ENCODE measurements at places on chromosomes 2 and 18. TPM values are rescaled to one million over a fixed set of nuclear protein-coding genes. Genes with fewer than 3 reads are reported as not detected.

SP140L gene
- polyA plus RNA-seq, result 11.7 TPM

ANKRD53 gene
- not detected for polyA plus RNA-seq

THSD7B gene
- not detected for polyA plus RNA-seq

DNA sequence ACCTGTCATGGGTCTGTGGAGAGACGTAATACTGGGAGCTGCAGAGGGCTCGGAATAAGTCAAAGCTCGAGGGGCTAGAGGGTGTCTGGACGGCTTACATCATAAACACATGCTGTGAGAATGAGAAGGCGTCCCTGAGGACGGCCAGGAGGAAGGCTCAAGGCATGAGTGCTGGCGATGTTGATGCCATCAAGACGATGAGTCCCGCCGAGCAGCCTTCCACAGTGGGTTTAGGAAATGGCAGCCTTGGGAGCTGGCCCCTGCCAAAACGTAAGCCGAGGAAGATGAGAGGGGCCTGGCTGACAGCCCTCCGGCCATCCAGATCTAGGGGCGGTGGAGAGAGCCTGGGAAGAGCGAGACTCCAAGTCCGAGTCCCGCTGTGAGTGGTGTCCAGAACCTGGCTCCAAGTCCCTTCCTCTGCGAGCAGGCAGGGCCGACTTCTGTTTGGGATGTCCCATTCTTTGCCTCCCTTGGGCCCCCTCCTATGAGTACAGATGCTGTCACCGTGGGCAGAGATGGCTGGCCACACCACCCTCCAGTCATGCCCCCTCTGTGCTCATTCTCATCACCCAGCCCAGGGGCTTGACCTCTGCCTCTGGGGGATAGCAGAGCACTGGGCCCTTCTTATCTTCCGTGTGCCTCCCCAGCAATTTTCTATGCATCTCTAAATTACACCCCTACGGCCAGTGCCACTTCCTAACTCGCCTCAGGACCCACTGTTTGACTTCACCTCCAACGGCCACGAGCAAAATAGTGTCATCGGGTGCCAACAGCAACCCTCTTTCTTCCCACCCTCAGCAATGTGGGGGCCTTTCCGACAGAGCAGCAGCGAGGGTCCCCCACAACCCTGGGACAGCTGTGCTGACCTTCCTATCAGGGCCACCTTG, 175.7 kb downstream of the FAM210A start:
- DNase-seq, result no peak

GRCh38 chr2:196413821-196414274, 225.7 kb upstream of the CCDC150 start:
- DNase-seq, result peak; percentile 33
